Stimulated activated CD8-positive, alpha-beta memory T cell treated with anti-CD3 and anti-CD28 coated beads, Interleukin-15, amount 100 ng/mL, for 4 hours (primary cell): ENCODE measurements at places on chromosomes 7 and 10.

- no peak for DNase-seq
Measured at GRCh38 chr7:133155642-133156041, 73.8 kb upstream of the CHCHD3 start.

GRCh38 chr10:50396491-50397311, 145.4 kb upstream of the ASAH2 start:
- DNase-seq: no peak

- no peak for DNase-seq
Measured at GRCh38 chr10:34078017-34078744, 736.9 kb downstream of the PARD3 start.

GRCh38 chr10:74174521-74174920, 23.5 kb downstream of the ADK start:
- DNase-seq: no peak

DNA sequence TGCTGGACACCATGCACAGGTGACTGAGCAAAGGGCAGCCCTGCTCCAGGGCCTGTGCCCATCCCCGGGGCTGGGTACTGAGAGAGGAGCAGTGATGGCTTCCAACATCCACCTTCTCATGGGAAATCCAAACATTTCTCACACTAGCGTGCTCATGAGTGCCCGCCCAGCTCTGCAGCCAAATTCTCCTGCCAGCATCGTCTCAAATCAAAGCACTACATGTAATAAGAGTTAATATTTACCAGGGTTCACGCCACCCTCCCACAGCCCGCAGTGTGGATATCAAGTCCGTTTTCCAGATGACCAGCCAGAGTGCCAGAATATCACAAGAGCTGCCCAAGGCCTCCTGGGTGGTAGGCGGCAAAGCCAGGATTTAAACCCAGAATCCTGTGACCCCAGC, 12.1 kb downstream of the IL15RA start:
- DNase-seq: no peak

GRCh38 chr7:148391591-148391990, 199.0 kb upstream of the C7orf33 start:
- DNase-seq: no peak

DNA sequence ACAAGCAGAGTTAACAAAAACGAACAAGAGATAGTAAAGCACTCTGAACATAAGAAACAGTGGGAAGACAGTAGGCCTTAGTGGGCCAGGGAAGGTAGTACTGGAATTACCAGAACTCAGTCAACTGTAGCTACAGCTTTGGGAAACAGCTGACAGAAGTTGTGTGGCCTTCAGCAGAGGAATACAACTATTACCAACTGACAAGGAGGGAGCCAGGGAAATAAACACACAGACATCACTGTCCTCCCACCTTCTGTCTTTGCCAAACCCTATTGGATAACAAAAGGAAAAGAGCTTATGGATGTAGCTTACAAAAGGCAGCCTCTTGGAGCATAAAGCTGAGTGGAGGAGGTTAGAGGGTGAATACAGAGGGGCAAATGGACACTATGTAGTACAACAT, 15.4 kb downstream of the MICU1 start:
- no peak for DNase-seq

- DNase-seq: no peak
Measured at GRCh38 chr7:94434042-94434441, 39.3 kb downstream of the COL1A2 start.

- DNase-seq: no peak
Measured at GRCh38 chr10:74898201-74898976, 72.0 kb downstream of the KAT6B start.

DNA sequence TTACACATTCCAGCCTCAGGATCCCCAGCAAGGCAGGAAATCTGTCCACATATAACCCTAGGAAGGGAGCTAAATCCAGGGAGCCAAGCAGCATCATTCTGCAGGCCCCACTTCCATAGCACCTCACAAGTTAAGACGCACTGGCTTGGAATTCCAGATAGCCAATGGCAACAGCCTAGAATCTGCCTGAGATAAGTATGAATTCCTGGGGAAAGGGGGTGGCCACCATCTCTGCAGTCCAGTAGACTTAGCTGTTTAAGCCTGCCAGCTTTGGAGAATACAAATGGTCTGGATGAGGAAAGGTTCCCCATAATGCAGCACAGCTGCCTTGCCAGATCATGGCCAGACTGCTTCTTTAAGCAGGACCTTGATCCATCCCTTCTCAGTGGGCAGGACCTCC, 179.4 kb upstream of the PRSS1 start:
- DNase-seq: no peak

DNA sequence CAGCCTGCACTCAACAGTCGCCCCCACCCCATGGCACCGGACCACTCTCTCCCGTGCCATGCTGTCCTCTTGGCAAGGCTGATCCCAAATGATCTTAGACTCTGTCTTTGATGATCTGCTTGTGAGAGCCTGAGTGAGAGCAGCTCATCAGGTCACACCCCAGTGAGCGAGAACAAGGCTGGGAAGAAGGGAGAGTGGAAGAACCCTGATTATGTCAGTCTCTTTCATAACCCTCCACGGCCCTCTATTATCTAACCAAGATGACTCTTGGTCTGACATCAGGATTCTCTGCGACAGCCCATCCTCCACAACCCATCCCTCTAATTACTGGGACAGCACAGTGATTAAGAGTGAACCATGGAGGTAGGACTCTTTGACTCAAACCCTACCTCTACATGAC, 53.1 kb upstream of the C7orf33 start:
- DNase-seq: no peak
